Cardiac muscle cell (in vitro differentiated cells and primary cell): ENCODE measurements at places on chromosomes 4 and X. TPM values are rescaled to one million over a fixed set of nuclear protein-coding genes. Genes with fewer than 3 reads are reported as not detected.
A peak's percentile ranks its signal among the peaks of the same experiment; 100 is the strongest.

The SYN1 gene
- polyA plus RNA-seq: 10.8 and 12.6 TPM in 2 replicates

The CNKSR2 gene
- polyA plus RNA-seq: 1.5 and 3.7 TPM in 2 replicates

The EREG gene
- not detected in 2 replicates for polyA plus RNA-seq

DNA sequence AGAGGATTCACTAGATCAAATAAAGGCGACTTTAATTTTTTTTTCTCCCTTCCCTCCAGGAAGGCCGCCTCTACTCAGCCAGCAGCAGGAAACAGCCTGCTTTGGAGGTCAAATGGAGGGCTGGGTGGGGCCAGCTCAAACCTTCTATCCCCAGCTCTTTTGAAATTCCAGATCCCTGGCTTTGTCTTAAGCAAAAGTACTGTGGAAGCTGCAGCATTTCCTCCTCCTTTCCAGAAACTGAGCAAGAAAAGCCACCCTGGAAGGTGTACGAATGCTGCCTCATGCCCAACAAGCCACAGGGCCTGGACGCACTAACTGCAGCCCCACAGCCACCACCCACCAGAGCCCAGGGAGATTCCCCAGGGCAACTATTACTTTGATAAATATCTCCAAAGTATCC lies 55.1 kb upstream of the ZCCHC13 start:
- peak; percentile 27 for DNase-seq

GRCh38 chr4:31467781-31468180 lies 747.6 kb downstream of the PCDH7 start:
- no peak for DNase-seq

GRCh38 chr4:110959041-110959643 lies 336.3 kb upstream of the PITX2 start:
- DNase-seq: no peak
